ENCODE measurements at places on chromosomes 1 and 21.

GRCh38 chr1:118984086-118984721 lies 3.9 kb downstream of the TBX15 start:
- no peak for DNase-seq

GRCh38 chr1:30977105-30977504 lies 68.5 kb upstream of the SDC3 start:
- no peak for DNase-seq

DNA sequence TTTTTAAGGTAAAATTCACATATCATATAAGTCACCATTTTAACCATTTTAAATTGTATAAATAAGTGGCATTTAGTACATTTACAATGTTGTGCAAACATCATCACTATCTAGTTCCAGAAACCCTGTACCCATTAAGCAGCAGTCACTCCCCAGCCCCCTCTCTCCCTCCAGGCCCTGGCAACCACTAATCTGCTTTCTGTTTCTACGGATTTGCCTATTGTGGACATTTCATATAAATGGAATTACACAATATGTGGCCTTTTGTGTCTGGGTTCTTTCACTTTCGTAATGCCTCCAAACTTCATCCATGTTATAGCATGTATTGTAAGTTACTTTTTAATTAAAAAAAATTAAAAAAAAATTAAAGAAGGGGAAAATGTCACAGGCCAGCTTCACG lies 58.0 kb upstream of the RAB3GAP2 start:
- no peak for DNase-seq

DNA sequence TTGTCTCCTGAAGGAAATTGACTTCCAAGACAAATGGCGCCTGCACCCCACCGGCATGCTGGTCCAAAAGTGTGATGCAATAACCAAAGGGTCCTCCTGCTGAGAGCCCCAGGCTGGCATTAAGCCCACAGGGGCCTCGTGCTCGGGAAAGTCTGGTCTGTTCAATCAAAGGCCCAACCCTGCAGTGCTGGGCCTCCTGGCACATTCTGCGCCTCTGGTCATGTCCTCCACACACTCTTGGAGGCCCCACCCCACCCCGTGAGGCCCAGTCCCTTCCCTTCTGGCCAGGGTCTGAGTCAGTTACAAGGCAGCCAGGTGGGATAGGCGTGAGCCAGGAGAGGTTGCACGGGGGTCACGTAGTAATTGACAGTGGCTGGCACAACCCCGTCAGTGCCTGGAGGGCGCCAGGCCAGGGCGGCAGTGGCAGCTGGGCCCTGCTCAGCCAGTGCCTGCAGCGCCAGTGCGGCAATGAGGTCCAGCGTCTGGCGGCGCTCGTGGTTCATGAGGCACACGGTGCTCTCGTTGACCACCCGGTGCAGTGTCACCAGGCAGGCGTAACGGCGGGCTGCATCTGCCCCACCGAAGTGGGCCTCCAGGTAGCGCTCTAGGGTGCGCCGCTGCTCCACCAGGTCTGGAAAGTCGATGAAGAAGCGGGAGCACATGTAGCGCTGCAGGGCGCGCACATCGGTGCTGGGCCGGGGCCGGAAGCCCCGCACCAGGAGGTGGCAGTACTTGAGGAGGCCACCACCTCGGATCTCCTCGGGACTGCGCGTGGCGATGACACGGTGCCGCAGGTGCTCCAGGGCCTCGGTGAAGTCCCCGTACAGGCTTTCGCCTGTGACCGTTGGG lies 6.8 kb downstream of the TENT5B start:
- no peak for DNase-seq

Measured in DND-41 (cell line).